Thoracic aorta (tissue), 2 donors: ENCODE measurements at places on chromosomes 11 and 22. TPM values are rescaled to one million over a fixed set of nuclear protein-coding genes. Genes with fewer than 3 reads are reported as not detected.

Gene FAM83F
- total RNA-seq: 0.28 TPM

Gene ANO9
- total RNA-seq: 2.7 TPM

Gene KCNQ1OT1
- total RNA-seq: 2.3 TPM

Gene VPREB1
- not detected for total RNA-seq

Gene DDIAS
- not detected for total RNA-seq

DNA sequence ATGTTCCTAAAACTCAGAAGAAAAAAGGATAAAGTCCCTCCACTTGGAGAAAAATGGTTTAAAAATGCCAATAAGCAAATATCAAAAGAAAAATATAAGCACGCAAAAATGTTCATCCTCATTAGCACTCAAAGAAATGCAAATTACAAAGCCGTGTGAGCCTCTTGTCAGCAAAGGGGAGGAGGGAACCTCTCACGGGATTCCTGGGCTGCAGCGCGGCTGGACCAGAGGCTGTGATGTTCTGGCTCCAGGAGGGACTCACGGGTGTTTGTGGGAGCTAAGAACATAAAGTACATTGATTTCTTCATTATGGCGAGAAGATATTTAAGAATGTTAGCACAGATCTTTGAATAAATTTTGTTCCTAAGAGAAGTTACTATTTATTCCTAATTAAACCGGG lies 1451.2 kb downstream of the BRD1 start:
- no peak overlapping the region for H3K27ac ChIP-seq
- no peaks in the 10 kb centered on the region for H3K36me3 ChIP-seq
- H3K27me3 ChIP-seq: no peaks in the 10 kb centered on the region
- DNase-seq: no peak
- no peak overlapping the region for H3K4me3 ChIP-seq

DNA sequence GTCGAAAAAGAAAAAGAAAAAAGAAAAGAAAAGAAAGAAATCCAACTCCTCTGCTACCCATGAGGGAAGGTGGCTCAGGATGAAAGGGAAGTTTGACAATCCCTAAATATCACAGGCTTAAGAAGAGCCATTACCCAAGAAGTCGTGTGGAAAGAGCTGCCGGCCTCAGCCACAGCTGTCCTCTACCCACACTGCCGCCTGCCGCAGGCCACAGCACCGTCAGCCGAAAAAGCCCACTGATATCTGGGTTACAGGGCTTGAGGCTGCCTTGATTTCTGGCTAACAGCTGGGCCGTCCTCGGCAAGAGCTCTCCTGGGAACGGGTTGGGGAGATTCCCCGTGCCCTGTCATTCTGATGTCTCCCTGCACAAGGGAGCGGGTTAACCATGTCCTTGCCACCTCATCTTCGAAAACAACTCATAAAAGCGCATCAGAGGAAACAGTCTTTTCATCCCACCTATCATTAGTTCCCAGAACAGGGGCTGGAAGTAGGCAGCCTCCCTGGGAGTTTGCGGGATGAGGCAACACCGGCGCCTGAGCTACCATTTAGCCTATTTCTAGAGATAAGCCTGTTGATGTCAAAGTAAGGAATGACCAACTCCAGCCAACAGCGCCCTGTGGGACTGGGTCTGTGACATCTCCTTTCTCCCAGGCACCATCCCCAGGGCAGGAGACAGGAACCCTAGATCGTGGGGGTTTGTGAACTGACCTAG lies 21.8 kb upstream of the SNX32 start:
- peaks cover 4% of the 10 kb centered on the region for H3K36me3 ChIP-seq
- no peak overlapping the region for H3K27ac ChIP-seq
- no peak overlapping the region for H3K4me3 ChIP-seq
- H3K4me1 ChIP-seq: no peaks in the 10 kb centered on the region
- H3K27me3 ChIP-seq: no peaks in the 10 kb centered on the region

DNA sequence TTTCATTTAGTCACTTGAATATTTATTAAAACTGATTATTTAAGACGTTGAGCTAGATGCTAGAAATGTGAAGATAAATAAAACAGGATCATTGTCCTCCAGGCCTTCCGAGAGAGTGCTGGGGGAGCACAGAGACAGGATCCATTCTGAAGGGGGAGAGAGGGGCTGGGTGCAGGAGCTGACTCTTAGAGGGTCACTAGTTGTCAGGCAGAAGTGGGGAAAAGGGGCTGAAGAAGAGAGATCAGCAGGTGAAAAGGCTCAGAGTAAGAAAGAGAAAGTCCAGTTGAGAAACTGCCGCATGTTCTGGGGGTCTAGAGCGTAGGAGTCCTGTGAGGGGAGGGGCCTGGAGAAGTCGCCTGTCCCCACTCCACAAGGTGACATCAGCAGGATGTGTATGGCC lies 206.2 kb upstream of the SNX19 start:
- H3K4me3 ChIP-seq: no peak overlapping the region
- no peaks in the 10 kb centered on the region for H3K36me3 ChIP-seq
- no peak for DNase-seq
- no peak overlapping the region for H3K27ac ChIP-seq

- H3K4me3 ChIP-seq: no peak overlapping the region
- no peak overlapping the region for H3K27ac ChIP-seq
- no peaks in the 10 kb centered on the region for H3K4me1 ChIP-seq
Observed at GRCh38 chr11:32259641-32260081, 168.8 kb downstream of the RCN1 start.

DNA sequence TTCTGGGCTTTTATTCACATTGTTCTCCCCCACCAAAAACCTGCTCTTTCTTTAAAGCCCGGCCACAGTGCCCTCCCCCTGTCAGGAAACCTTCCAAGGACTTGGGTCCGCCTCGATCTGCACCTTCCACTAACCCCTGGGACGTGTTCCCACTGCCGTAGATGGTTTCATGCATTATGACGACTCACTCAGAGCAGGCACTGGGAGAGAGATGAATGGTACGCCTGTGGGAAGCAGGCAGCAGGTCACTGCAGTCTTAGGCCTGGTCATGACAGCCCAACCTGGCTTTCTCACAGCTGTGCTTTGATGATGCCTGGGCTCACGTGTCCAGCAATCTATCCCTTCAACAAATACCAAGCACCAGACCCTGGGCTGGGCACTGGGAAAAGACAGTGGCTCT lies 115.7 kb downstream of the WNT7B start:
- H3K4me3 ChIP-seq: no peak overlapping the region
- no peaks in the 10 kb centered on the region for H3K27me3 ChIP-seq
- H3K27ac ChIP-seq: no peak overlapping the region
- peaks cover 9% of the 10 kb centered on the region for H3K4me1 ChIP-seq

- no peak overlapping the region for H3K27ac ChIP-seq
- peaks cover 6% of the 10 kb centered on the region for H3K4me1 ChIP-seq
- H3K36me3 ChIP-seq: peaks cover 3% of the 10 kb centered on the region
- DNase-seq: no peak
- H3K27me3 ChIP-seq: no peaks in the 10 kb centered on the region
Observed at GRCh38 chr22:31734512-31734911, 15.4 kb downstream of the PRR14L start.

DNA sequence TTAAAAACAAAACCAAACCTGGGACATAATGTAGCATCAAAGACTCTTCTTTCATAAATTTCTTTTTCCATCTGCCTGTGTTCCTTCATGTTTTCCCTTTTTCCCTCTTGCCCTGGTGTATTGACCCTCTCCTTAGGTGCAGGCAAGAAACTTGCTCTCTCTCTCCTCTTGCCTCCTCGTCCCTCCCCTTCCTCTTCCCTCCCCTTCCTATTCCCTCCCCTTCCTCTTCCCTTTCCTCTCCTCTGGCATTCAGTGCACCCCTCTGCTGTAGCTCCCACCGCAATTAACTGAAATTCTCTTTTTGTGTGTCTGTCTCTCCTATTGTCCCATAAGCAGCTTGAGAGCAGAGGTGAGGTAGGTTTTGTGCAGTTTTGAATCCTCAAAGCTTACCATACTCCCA lies 49.9 kb downstream of the CSF2RB start:
- no peak for DNase-seq
- no peaks in the 10 kb centered on the region for H3K27me3 ChIP-seq
- no peak overlapping the region for H3K27ac ChIP-seq
- H3K36me3 ChIP-seq: no peaks in the 10 kb centered on the region
- H3K4me1 ChIP-seq: no peaks in the 10 kb centered on the region

DNA sequence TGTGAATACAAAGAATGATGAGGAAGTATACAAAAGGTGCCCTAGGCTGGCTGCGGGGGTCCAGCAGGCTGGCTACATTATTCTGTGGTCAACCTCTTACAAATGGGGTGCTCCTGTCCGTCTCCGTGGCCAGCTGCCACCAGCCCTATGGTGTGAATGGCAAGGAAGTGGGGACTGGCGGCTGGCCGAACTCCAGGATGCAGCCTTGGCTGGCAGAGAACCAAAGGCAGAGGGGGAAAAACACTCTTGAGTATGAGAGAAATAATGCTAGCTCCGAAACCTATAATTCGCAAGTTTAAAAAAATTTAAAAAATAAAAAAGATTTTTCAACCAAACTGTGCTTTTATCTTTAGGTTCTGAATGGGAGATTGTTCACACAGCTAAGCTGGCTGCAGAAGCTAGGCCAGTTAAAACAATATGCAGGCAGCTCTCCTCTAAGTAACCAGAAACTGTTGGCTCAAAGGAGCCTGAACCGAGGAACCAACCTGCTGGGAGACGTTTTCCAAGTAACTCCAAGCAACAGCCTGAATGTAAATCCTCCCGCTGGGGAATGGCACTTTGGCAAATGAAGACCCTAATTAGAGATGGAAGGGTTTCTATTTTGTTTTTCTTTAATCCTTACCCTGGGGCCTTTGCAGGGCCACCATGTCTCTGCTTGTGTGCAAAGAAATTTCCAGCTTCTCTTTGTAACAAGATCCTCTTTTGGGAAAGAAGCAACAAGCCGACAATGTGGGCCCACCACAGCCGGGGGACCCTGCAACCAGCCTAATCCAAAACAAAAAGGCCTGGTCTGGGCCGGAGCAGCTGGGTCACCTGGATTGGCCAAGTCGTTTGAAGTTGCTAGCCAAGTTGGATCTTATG lies 50.2 kb downstream of the C22orf31 start:
- H3K4me3 ChIP-seq: no peak overlapping the region
- DNase-seq: no peak
- H3K27me3 ChIP-seq: no peaks in the 10 kb centered on the region
- H3K36me3 ChIP-seq: no peaks in the 10 kb centered on the region

- no peak overlapping the region for H3K27ac ChIP-seq
- no peak for DNase-seq
- no peak overlapping the region for H3K4me3 ChIP-seq
- no peaks in the 10 kb centered on the region for H3K36me3 ChIP-seq
Observed at GRCh38 chr22:46609724-46610201, 10.4 kb upstream of the GRAMD4 start.

GRCh38 chr11:14445542-14446530 lies 53.8 kb downstream of the COPB1 start:
- H3K36me3 ChIP-seq: no peaks in the 10 kb centered on the region
- no peak overlapping the region for H3K27ac ChIP-seq
- DNase-seq: no peak
- H3K27me3 ChIP-seq: no peaks in the 10 kb centered on the region

DNA sequence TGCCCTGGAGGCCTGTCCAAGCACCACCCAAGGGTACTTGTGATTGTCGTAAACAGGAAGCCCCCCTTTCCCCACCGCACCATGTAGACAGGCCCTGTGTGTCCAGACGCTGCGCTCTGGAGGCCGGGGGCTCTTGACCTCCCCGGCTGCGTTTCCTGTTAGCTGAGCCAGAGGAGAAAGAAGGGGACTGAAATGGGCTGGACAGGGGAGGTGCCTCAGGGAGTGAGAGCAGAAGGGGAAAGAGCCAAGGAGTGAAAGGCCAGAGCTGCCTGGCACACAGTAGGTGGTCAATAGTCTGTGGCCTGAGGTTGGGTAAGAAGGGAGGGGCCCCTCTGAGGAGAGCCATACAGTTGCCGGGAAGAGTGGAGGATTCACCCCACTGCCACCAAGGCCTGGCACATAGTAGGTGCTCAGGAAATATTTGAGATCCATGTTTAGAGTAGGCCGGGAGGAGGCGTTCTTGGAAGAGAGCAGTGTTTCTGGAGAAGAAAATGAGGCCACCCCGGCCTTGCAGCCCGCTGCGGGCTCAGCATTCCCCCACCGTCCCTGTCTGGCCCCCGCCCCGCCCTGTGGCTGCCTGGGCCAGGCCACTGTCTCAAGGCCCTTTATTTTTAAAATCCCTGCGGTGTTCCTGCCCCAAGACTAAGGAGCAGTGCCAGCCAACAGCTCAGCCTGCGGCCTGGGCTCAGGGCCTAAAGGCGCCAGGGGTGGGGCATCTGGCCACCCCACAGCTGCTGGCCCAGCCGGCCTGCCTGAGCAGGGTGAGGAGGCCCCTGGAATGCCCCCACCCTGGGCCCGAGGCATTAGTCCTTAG lies 13.6 kb upstream of the CDC42EP1 start:
- H3K36me3 ChIP-seq: no peaks in the 10 kb centered on the region
- peak overlapping the region; percentile 53 for H3K4me3 ChIP-seq
- H3K27me3 ChIP-seq: no peaks in the 10 kb centered on the region
- DNase-seq: no peak
- peaks cover 72% of the 10 kb centered on the region for H3K4me1 ChIP-seq
